Spleen (tissue), 13 donors: ENCODE measurements at places on chromosomes 1 and 21. TPM values are rescaled to one million over a fixed set of nuclear protein-coding genes. Genes with fewer than 3 reads are reported as not detected.
A peak's percentile ranks its signal among the peaks of the same experiment; 100 is the strongest.

SHE gene
- 54.7 TPM for total RNA-seq

DNA sequence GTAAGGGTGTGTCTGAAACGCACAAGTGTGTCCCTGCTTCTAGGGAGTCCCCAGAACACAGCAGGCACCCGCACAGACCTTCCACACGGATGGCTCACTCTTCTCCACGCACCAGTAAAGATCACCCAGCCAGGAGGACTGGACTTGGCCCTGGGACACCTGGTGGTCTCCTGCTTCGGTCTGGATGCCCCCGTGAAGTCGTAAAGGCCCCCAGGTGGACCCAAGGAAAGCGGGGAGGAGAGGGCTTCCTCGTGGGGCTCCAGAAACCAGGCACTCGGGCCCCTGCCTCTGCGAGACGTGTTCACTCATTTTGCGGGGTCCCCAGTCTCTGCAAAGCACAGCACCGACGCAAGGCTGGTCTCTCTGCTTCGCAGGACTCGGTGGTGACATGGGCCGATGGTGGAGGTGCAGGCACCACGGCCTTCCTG lies 20.2 kb upstream of the COL6A2 start:
- peak; percentile 48 for DNase-seq

GRCh38 chr1:201424146-201424545 lies 2.6 kb upstream of the TNNI1 start:
- peak; percentile 50 for DNase-seq

B3GALT2 gene
- total RNA-seq = 0.43 TPM

GRCh38 chr1:226541231-226541630 lies 7.3 kb upstream of the STUM start:
- no peak for DNase-seq

DNA sequence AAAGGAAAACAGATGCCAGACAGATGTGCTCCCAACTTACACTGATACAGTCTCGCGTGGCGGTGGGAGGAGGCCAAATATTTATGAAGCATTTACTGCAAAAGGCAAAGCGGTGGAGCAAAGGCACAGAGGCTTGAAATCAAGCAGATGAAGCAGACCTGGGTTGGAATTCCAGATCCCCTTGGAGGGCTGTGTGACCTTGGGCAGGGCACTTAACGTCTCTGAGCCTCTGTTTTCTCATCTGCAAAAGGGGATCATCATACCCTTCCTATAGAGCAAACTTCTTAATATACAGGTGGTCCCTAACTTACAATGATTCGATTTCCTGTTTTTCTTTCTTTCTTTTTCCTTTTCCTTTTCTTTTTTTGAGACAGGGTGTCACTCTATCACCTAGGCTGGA lies 54.1 kb downstream of the IGSF21 start:
- DNase-seq = no peak

GRCh38 chr1:30780409-30780808 lies 22.8 kb upstream of the LAPTM5 start:
- DNase-seq = no peak

GRCh38 chr1:77313491-77313890 lies 31.7 kb downstream of the AK5 start:
- DNase-seq = no peak

DNA sequence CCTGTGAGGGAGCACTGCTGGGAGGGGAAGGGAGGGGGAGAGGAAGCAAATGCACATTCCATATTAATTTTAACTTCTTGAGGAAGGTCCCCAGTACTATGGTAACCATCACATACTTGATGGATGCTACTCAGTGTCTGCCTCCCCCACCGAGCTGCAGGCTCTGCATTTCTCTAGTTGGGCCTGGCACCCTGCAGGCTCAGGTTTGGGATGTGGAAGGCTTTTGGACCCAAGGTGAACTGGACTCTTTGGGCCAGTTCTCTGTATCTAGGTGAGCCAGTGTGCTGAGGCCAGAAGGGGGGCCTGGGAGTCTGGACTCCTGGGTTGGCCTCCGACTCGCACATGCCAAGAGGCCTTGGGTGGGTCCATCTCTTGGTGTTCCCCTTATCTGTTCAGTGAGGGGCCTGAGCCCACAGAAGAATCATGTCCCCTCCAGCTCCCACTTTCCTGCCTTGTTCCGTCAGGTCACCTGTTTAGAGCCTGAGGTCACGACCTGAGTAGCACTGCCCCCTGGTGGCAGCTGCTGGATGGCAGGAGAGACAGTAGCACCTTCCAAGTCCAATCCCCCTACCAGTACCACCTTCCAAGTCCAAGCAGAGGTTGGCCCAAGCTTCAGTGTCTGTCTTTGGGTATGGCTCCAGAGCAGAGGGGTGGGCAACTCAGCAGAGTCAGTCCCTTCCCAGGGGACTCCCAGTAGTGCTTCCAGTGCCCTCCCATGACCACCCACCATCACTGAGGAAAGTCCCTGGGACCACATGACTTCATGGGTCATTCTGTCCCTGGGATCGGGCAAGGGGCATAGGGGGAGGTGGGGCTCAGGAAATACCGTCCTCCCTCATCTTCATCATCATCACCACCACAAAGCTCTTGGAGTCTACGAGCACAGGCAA lies 241.8 kb downstream of the TRABD2B start:
- DNase-seq = peak; percentile 76

OR2L2 gene
- total RNA-seq = 0.19 TPM

DNA sequence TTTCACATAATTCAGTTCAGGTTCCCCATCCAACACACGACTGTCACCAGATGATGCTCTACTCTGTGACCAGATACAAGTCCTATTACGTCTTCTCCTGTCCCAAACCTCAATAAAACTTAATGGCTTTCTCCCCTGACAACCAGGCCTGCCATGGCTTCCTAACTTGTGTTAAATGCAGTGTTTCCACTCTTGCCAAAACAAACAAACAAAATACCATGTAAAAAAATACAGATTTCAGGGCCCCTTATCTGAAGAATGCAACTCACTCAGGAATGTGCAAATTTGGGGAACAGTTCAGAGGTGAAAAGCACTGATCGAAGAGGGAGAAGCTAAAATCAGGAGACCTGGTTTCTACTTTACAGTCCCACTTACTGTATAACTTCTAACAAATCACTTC lies 863 bp upstream of the NUF2 start:
- no peak for DNase-seq

CCDC185 gene
- total RNA-seq = not detected

GRCh38 chr1:15206418-15207030 lies 40.5 kb upstream of the FHAD1 start:
- DNase-seq = no peak

DNA sequence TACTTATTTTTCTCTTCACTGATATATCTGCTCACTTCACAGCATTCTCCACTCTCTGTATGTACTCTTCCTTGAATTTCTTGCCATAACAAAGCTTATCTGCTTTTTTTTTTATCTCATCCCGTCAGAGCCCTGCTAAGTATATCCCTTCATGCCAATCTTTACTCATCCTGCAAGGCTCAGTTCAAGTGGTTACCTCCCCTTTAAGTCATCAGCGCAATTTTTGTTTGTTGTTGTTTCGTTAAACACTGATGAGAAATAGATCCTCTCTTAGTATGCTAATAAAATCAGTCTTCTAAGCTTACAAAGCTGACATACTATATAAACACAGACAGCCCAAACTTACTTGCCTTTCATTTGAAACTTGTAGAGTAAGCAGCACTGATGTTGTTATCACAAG lies 17.8 kb downstream of the COL24A1 start:
- no peak for DNase-seq

- DNase-seq = no peak
Observed at GRCh38 chr1:245108246-245108645, 46.5 kb upstream of the KIF26B start.

GRCh38 chr1:90335558-90335957 lies 340.6 kb downstream of the ZNF326 start:
- DNase-seq = no peak

KCNQ4 gene
- total RNA-seq = 0.30 TPM

- no peak for DNase-seq
Observed at GRCh38 chr1:117436513-117436912, 69.3 kb downstream of the MAN1A2 start.

KLHDC8A gene
- 0.17 TPM for total RNA-seq

DNA sequence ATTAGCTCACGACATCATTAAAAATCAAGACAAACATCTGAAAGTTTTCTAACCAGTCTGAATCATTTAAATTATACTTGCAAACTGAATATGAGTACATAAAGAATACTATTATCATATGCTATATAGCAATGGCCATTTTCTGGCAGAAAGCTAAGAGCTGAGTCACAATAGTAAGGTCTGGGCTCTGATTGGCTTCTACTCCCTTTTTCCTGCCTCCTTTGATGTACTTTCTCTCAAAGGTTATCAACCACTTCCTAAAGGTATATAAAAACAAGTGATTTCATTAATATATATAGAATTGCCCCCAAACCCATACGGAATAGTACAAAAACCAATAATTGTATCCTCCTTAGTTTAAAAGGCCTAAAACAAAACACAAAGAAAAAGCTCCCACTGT lies 7.0 kb downstream of the KCNA3 start:
- DNase-seq = no peak

- DNase-seq = no peak
Observed at GRCh38 chr1:41850029-41850428, 68.7 kb downstream of the HIVEP3 start.

ITLN2 gene
- not detected for total RNA-seq

- DNase-seq = peak; percentile 12
Observed at GRCh38 chr21:45377866-45378257, 27.1 kb upstream of the COL18A1 start.

DNA sequence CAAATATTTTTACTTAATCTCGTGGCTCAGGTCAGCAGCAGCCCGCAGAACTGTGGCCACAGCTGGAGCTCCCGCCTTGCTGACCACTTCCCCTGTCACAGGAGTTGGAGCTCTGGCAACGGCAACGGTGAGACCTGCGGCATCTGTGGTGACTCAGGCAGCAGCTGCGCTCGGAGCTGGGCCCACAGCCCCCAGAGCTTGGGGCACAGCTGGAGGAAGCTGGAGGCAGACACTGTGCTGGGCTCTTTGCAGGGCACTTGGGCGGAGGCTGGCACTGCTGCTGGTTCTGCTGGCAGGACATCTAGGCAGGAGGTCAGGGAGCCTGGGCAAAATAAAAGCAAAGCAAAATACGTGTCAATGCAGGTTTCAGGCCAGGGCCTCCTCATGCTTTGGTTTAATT lies at the start of gene LCE3A:
TSS of gene LCE3A (minus strand) at position 301 of the 400 bp plus-strand sequence. CDS start at position 301, 0 bp downstream.
- DNase-seq = no peak

- DNase-seq = no peak
Observed at GRCh38 chr1:71829346-71829745, 453.0 kb downstream of the NEGR1 start.

DNA sequence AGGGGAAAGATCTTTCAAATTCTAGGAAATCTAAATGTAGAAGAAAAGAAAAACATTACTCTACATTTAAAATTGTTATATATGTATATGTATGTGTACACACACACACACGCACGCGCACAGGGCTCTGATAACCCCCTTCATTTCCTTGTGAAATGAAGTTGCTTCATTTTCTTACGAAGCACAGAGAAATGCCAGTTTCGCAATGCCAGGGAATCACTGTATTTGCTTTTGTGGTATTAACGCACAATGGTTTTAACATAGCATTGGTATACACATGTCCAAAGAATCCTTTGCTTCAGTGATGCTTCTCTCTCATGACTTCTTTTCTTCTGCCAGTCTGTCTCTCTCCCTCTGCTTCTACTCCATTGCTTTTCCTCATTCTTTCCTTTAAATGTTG lies 8.4 kb upstream of the DDAH1 start:
- DNase-seq = no peak

FAM3B gene
- total RNA-seq = not detected

DNA sequence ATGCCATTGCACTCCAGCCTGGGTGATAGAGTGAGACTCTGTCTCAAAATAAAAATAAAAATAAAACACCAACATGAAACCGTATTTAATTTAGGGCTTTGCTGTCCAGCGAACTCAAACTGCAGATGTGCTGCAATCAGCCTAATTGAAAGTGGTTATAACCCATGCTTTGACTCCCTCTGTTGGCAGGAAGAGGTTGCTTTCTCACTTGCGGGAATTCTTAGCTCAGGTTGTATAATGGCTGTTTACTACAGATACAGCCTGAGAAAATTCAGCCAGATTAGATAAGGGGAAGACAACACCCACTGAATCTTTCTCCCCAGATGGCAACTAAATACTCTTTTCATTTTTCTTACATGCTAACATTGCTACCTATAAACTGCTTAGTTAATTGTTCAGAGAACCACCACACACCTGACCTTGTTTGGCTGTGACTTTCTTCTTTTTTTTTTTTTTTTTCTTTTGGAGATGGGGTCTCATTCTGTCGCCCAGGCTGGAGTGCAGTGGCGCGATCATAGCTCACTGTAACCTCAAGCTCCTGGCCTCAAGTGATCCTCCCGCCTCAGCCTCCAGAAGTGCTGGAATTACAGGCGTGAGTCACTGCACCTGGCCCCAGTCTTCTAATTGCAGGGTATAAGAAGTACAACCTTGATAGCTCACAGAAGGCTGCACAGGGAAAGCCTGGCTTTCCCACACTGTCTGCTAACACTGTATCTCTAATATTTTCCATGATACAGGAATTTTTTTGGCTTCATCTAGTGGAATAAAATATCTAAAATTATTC lies 34.6 kb downstream of the DNTTIP2 start:
- DNase-seq = no peak

LCE6A gene
- not detected for total RNA-seq

- no peak for DNase-seq
Observed at GRCh38 chr1:229572286-229572685, 13.8 kb upstream of the ABCB10 start.

DNA sequence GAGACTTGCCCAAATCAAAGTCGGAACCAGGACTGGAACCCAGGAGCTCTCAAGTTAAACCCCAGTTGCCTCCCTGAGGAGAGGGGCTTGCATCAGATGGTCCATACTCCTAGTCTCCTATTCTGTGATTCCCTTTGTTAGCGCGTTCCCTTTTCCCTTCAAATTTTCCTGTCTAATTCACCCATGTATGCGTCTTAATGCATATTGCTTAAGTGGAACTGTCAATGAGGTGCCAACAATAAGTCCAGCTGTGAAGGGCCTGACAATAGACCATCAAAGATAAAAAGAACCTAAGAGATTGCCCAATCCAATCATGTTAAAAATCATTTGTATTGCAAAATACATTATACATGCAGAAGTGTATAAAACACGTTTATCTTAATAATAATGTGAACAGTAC lies 634 bp upstream of the SPATA6 start:
- no peak for DNase-seq

DNA sequence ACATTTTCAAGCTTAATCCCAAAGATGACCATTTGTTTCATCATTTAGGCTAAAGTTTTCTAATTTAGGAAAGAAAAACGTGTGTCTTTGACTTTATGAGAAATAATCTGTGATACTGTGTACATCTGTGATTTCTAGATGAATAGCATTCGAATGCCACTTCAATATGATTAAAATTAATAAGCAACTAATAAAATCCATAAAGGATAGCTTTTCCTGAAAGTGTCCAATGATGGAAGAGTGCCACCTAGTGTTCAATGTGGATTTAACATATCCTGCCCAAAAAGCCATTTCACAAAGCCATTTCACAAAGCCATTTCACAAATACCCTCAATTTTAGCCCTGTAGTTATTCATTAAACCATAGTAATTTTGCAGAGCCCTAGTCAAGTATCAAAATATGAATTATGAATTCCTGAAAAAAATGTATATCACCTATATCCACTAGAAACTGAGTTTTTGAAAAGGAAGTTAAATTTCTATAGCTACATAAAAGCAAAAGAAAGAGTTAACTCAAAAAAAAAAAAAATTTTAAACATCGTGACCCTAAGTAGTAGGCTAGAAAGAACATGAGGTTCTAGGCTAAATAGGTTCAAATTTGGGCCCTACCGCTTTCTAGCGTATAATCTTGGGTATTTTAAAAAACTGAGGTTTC lies 19.1 kb downstream of the NME7 start:
- no peak for DNase-seq

- no peak for DNase-seq
Observed at GRCh38 chr1:66739401-66740157, 12.7 kb upstream of the DYNLT5 start.

GRCh38 chr1:69585666-69586065 lies 17.9 kb downstream of the LRRC7 start:
- DNase-seq = no peak
